ENCODE measurements at places on chromosomes 5 and 9. TPM values are rescaled to one million over a fixed set of nuclear protein-coding genes. Genes with fewer than 3 reads are reported as not detected.
A peak's percentile ranks its signal among the peaks of the same experiment; 100 is the strongest.

The RABEPK gene
- 30.5 TPM for total RNA-seq

The TPD52L3 gene
- not detected for total RNA-seq

The FSD1L gene
- 4.5 TPM for total RNA-seq

The CDX1 gene
- not detected for total RNA-seq

The CAMK4 gene
- 5.8 TPM for total RNA-seq

The SIL1 gene
- total RNA-seq: 48.7 TPM

The FOXI1 gene
- not detected for total RNA-seq

DNA sequence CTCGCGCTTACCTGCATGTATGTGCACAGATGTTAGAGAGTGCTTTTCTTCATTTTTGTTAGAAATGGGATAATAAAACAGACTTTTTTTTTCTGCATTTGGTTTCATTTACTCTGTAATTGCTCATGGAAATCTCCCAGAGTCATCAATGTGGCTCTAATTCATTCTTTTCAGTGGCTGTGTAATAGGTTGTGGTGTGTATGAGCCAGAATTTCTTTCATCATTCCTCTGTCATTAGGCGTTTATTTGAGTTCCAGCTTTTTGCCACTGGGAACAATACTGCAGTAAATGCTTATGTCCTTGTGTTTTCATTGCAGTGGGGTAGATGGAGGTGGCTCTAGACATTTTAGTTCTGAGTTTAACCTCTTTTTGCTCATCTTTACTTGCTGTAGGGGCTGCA, 118.9 kb downstream of the NXNL2 start:
- DNase-seq: no peak

GRCh38 chr5:177588413-177588909, 3.5 kb upstream of the TMED9 start:
- DNase-seq: no peak

GRCh38 chr5:149447373-149448367, 68.6 kb upstream of the IL17B start:
- no peak for DNase-seq

DNA sequence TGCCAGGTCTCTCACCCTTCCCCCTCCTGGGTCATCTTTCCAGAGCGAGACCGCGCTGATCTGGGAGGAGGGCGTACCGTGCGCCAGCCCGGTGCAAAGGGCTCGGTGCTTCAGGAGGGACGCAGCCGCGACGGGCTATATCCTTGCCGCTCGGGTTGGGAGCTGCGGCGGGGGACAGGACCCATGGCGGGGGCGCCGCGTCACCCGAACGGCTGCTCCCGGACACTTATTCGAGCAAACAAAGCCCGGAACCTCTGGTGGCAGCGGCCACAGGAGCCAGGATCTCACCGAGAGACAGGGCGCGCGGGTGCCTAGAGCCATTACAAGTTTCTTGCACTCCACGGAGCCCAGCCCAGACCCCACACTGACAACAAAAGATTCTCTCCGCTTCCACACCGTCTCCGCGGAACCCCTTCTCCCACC, 1.3 kb downstream of the SEMA6A start:
- no peak for DNase-seq

DNA sequence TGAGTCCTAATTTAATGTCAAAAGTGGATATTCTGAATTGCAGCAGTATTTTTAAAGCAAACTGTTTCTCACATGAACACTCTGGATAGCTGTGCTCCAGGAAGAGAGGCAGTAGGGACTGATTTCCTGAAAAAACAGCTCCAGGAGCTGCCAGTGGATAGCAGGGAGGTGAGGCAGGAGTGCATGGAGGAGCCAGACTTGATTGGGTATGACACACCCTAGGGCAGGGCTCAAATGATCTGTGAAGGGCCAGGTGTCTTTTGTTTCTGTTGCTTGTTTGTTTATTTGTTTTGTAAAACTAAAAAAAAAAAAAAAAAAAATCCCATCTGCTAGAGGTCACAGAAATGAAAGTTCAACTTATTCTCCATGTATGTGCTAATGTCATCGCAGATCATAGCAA, 83.4 kb downstream of the ADRB2 start:
- DNase-seq: no peak

DNA sequence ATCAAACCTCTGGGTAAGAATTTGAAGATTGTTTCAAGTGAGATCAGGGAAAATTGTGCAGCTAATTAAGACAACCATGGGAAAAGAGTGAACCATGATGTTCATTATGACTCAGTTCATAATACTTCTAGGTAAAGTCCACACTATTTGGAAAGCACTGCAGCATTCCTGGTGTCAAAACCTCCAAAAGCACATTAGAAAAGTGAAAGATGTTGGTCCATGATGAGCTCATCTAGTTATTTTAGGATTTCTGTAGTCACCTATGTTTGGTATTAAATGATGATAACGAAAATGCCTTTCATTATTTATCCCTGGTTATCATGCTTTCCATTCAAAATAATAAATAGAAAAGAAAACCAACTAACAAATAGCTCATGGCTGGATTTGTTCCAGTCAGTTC, 49.1 kb downstream of the PTCD2 start:
- DNase-seq: no peak

DNA sequence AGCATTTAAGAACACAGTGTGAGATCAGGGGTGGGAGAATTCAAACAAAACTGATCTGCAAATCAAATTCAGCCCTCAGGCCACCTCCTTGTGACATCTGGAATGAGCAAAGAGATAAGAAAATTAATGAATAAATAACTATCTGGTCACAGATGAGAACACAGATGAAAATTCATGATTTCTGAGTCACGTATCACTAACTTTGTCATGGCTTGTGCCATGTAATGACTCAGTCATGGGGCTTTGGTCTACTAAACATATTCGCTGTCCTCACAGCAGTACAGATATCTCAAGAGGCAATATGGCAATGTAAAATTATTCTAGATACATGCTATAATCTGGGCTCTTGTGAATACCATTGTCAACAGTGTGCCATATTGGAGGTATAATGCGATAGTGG, 274.4 kb downstream of the MAN2A1 start:
- no peak for DNase-seq

DNA sequence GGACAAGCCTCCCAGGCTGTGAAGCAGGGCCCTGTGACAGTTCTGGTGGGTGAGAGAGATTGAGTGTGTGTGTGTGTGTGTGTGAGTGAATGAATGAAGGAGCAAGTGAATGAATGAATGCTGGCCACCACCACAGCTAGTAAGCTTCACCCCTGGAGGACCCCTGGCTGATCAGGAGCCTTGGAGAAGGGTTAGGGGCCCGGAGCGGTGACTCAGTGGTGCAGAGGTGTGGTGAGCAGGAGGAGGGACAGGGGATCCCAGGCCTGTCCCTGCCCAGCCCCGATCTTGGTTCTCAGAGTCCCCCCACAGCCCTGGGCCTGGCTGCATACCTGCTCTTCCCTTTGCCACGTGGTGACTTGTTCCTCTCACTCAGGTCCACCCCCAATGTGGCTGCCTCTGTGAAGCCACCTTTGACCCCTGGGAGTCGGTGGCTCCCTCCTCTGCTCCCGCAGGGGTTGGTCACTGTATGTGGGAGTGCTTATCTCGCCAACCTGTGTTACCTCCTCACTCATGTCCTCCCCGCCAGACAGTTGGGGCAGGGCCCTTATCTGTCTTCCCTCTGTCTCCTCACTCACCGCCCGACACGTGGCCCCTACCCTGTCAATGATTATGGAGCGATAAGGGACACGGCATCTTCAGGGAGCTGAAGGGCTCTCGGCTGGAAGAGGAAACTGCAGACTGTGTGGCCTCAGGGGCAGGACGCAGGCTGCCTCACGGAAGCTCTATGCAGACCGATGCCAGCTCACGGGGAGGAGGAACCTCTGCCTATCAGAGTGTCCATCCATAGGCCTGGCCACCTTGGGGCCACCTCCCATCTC, 99.9 kb upstream of the PITX1 start:
- DNase-seq: no peak

GRCh38 chr9:78131969-78132700, 100.5 kb upstream of the GNAQ start:
- no peak for DNase-seq

DNA sequence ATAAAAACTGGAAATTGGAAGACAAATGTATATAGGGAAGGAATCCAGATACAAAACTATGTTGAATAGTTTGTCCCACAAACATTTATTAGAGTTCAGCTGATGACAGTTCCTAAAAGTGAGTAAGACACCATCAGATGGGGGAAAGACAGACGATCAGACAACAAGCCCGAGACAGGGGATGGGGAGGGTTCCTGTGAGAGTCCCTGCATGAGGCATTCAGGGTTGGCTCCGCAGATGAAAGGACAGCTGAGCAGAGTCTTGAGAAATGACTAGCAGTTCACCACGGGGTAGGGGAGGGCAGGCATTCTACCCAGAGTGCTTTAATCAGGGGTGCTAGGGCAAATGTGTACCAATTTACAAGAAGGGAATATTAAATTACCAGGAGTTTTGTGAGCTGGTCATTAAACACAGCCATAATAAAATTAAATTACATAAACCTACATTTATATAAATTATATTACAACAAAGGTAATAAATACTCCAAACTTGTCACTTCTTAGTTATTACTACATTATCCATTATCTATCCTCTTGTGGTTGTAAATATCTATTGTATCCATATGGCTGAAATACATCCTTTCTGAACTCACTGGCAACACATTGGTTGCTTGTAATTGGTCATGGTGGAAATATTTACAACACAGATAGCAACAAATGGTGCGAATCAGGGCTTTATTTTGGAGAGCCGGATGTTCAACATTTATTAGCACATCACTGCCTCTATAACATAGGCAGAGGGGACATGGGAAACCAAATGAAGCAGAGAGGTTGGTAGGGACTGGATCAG, 27.8 kb downstream of the TNFSF15 start:
- DNase-seq: no peak

DNA sequence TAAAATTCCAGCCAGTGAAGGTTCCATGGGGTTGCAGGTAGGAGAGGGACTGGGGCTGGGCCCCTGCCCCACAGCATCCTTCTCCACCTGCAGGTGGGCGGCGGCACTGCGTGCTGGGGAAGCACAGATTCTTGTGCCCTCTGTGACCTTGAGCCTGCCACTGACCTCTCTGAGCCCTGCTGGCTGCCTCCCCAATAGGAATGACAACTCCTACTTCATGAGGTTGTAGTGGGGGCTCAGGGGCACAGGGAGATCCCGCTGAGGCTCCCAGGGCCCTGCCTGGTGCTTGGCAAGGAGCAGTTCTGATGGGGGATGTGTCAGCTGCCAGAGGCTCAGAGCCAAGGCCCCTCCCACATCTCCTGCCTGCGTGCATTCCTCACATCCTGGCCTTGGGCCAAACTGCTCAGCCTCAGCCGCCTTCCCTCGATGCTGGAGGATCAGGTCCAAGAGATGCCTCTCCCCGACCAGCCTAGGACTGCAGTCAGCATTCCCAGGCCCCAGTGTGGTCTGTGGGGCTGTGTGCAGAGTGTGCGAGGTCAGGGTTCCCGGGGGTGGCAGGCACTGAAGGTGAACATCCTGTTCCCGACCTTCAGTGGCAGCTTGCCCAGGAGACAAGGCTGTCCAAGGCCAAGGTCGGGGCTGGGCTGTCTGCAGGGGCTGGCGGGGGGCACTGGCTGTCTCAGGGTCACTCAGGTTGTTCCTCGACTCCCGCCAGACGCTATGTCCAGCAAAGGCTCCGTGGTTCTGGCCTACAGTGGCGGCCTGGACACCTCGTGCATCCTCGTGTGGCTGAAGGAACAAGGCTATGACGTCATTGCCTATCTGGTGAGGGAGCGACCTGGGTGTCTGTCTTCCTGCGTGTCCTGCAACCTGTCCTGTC, 7.0 kb downstream of the ASS1 start:
- peak; percentile 52 for DNase-seq

GRCh38 chr5:65121880-65122436, 353.2 kb downstream of the CWC27 start:
- DNase-seq: no peak

- no peak for DNase-seq
Observed at GRCh38 chr9:115391168-115391825, 273.3 kb upstream of the TNC start.

DNA sequence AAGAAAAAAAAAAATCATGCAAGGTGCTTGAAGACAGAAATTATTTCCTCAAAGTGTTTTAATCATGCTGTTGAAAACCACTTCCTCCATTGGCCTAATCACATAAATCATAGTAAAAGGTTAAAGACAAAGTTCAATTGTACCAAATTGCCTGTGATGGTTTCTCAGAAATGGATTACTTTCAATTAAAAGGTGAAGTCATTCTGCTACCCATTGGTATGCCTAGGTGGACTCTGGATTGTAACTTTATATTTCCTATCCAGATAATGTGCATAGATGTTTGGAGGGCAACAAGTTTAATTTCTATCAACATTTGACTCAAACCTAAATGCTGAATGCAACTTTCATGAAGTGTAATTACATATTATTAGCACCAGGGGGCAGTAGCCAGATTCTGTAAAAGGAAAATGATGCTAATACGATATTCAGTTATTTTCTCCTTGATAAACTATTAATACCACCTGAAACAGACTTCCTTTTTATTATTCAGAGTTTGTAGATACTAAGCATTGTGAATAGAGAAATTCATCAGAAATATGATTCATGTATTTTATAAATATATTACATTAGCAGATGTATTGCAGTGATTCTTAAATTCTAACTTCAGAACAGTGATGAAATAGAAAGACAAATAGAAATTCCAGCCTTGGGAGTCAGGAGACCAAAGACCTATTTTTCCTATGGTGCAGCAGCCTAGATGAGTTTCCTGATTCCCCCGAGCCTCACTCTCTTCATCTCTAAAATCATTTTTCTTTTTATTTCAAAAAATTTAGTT, 148.2 kb downstream of the CAAP1 start:
- DNase-seq: no peak

DNA sequence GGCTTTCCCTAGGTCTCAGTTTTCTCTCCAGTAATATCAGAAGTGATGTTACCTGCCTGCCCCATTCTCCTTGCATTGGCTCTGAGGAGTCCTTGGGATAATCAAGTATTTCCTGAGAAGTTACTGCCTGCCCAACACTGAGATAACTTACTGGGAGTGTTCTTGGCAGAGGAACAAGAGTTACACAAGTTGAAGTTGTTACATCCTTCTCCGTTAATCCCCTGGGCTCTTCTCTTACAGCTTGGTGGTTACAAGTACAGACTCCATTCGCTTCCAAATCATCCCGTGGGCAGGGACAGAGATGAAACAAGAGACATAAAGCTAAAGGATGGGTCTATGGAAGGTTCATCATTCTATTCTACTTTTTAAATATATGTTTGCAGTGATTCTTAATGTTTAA, 74.1 kb upstream of the SAP30L start:
- no peak for DNase-seq

DNA sequence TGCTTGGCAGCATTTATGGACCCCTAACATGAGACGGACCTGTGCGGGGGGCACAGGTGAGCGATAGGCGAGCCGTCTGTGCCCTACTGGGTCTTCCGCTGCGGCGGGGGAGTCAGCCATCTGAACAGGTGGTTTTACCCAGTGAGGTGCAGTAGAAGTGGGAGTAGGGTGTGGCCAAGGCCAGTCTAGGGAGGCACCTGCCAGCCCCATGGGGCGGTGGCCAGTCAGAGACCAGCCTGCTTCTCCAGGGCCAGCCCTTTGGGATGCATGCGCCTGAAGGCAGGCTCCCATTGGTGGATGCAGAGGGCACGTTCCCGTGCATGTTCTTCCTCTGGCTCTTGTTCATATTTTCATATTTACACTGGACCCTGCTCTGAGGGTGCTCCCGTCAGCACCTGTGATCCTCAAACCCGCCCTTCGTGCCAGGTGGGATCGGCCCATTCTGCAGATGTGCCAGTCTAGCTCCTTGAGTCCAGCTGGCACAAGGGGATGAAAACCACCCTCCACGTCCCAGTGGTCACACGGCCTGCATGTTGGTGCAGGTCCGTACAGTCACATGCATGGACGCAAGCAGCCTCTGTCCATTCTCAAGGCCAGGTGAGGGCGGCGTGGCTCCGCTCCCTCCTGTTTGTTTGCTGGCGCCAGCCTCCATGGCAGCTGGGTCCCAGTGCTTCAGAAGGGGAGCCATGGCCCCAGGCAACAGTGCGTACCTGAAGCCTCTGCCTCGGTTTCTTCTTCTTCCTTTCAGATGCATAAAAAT, 9.0 kb downstream of the COL5A1 start:
- DNase-seq: no peak

All from glomerular endothelial cell (primary cell).